ENCODE measurements at places on chromosomes 2 and 18. TPM values are rescaled to one million over a fixed set of nuclear protein-coding genes. Genes with fewer than 3 reads are reported as not detected.

The MC4R gene
- total RNA-seq: 0.37 TPM

DNA sequence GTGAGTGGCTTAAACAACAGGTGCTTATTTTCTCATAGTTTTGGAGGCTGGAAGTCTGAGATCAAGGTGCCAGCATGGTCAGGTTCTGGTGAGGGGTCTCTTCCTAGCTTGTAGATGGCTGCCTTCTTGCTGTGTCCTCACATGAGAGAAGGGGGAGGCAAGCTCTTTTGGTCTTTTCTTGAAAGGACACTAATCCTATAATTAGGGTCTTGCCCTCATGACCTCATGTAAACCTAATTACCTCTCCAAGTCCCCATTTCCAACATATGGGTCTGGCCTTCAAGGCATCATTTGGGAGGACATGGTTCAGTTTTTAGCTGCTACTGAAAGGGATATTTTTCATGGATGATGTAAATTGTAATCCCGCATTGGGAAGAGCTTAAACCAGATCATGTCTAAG lies 18.0 kb downstream of the RBM44 start:
- no peak for DNase-seq
- H3K36me3 ChIP-seq: no peaks in the 10 kb centered on the region
- H3K27me3 ChIP-seq: no peaks in the 10 kb centered on the region
- H3K4me3 ChIP-seq: no peak overlapping the region
- H3K27ac ChIP-seq: no peak overlapping the region
- H3K4me1 ChIP-seq: no peaks in the 10 kb centered on the region

DNA sequence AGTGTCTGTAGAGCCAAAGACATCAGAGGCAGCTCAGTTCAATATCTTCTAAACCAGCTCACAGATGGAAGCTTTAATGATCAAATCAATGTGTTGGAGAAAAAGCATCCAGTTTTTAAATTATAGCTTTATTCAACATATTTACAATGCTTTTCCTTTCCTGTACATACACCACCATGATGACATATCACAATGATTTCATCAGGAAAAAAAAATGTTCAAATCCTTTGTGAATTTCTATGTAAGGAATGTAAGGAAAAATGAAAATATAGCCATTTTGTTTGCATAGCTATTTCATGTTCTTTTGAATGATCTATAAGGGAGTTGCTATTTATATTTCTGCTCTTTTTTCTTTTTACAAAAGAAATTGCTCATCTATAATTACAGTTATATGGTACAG lies 134.7 kb upstream of the CDH20 start:
- no peak overlapping the region for H3K4me3 ChIP-seq
- no peak overlapping the region for H3K27ac ChIP-seq
- no peaks in the 10 kb centered on the region for H3K27me3 ChIP-seq
- DNase-seq: no peak
- no peaks in the 10 kb centered on the region for H3K36me3 ChIP-seq

GRCh38 chr2:158779621-158780020 lies 15.5 kb upstream of the DAPL1 start:
- H3K36me3 ChIP-seq: no peaks in the 10 kb centered on the region
- H3K4me3 ChIP-seq: no peak overlapping the region
- no peaks in the 10 kb centered on the region for H3K27me3 ChIP-seq
- H3K27ac ChIP-seq: no peak overlapping the region
- no peaks in the 10 kb centered on the region for H3K4me1 ChIP-seq
- peak; percentile 26 for DNase-seq

The ARHGAP15 gene
- total RNA-seq: 13.0 TPM

GRCh38 chr18:26480897-26481795 lies 67.2 kb downstream of the KCTD1 start:
- H3K27ac ChIP-seq: no peak overlapping the region
- no peak overlapping the region for H3K4me3 ChIP-seq
- H3K36me3 ChIP-seq: no peaks in the 10 kb centered on the region
- DNase-seq: no peak
- H3K27me3 ChIP-seq: no peaks in the 10 kb centered on the region

- H3K36me3 ChIP-seq: no peaks in the 10 kb centered on the region
- no peak overlapping the region for H3K27ac ChIP-seq
- no peak for DNase-seq
- no peak overlapping the region for H3K4me3 ChIP-seq
- no peaks in the 10 kb centered on the region for H3K27me3 ChIP-seq
- H3K4me1 ChIP-seq: no peaks in the 10 kb centered on the region
Observed at GRCh38 chr2:151533127-151533526, 123.4 kb downstream of the RIF1 start.

DNA sequence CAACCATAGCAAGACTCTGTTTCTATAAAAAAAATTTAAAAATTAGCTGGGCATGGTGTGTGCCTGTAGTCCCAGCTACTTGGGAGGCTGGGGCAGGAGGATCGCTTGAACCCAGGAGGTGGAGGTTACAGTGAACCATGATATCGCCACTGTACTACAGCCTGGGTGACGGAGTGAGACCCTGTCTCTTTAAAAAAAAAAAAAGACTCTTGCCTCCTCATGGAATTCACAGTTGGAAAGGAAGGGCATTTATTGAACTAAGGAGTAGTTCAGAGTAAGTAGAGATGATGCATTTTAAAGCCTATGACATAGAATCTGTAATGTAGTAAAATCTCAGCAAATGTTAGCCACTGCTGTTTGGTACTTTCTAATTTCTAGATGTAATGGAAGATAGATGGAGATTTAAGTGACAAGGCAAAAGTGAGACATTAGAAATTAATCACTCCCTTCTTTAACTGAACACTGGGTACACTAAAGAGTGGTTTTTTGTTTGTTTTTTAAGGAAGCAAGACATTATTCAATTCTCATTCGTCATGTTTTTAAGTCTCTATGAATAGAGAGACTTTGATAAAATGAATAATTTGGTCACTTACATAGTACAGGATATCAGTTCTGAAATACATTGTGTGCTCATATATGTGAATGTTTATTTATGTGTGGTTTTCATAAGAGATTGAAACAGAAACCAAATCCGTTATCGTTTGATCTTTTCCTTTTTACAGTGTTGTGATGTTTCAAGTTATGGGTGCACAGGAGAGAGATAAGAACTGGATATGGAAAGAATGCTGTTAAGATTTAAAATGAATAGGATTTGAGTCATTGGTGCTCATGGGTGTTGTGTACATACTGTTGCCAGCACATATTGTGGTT lies 186.1 kb upstream of the STON1 start:
- no peaks in the 10 kb centered on the region for H3K27me3 ChIP-seq
- no peaks in the 10 kb centered on the region for H3K4me1 ChIP-seq
- no peak overlapping the region for H3K4me3 ChIP-seq
- peaks cover 2% of the 10 kb centered on the region for H3K36me3 ChIP-seq
- DNase-seq: peak; percentile 22
- H3K27ac ChIP-seq: no peak overlapping the region

The CD8B2 gene
- not detected for total RNA-seq
